ENCODE measurements at places on chromosomes 12 and 14. TPM values are rescaled to one million over a fixed set of nuclear protein-coding genes. Genes with fewer than 3 reads are reported as not detected.

Gene EPYC
- not detected for total RNA-seq

Gene GPR162
- total RNA-seq, result 2.7 TPM

Gene NRXN3
- total RNA-seq, result 0.21 TPM

Gene SDR9C7
- not detected for total RNA-seq

Gene ARHGAP5
- total RNA-seq, result 39.8 TPM

Gene TAS2R7
- total RNA-seq, result not detected

Gene FBXO21
- total RNA-seq, result 164 TPM

Gene RD3L
- total RNA-seq, result not detected

Gene CD163
- not detected for total RNA-seq

Gene STAT6
- 41.4 TPM for total RNA-seq

Gene TCL1B
- total RNA-seq, result not detected

Gene LBHD2
- total RNA-seq, result not detected

Gene IL22
- not detected for total RNA-seq

Gene FGF6
- not detected for total RNA-seq

Gene SPIC
- total RNA-seq, result not detected

Gene HOXC12
- 2.8 TPM for total RNA-seq

Gene KCNMB4
- total RNA-seq, result 0.53 TPM

Gene CLEC1B
- total RNA-seq, result not detected

Gene TAS2R50
- total RNA-seq, result 0.48 TPM

Gene ANKS1B
- not detected for total RNA-seq

Gene CYP27B1
- 17.0 TPM for total RNA-seq

Gene RPGRIP1
- not detected for total RNA-seq

Gene NID2
- 1.1 TPM for total RNA-seq

Gene CCDC177
- total RNA-seq, result not detected

Gene CD69
- not detected for total RNA-seq

Gene SERPINA12
- not detected for total RNA-seq

Gene HECTD4
- 13.6 TPM for total RNA-seq

Gene KRT3
- not detected for total RNA-seq
